Naive B cell (primary cell): ENCODE measurements at places on chromosomes 3 and 15.

- no peak for DNase-seq
Measured at GRCh38 chr3:173886-174285, 22.7 kb upstream of the CHL1 start.

DNA sequence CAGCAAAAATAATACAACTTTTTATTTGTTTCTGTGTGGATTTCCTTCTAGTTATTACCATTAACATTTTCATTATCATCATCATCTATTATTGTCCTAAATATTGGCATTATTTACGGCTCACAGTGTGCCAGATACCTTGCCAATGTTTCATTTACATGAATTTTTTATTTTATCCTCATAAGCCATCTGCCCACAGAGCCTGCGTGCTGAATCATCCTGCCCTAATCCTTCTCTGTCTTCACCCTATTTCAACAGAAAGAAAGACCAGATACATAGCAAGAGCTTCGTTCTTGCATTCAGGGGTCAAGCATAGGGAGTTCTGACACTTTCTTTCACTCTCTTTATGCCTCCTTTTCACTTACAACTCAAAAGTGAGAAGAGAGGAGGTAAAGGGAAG lies 82.0 kb downstream of the KCNMB2 start:
- DNase-seq: no peak

DNA sequence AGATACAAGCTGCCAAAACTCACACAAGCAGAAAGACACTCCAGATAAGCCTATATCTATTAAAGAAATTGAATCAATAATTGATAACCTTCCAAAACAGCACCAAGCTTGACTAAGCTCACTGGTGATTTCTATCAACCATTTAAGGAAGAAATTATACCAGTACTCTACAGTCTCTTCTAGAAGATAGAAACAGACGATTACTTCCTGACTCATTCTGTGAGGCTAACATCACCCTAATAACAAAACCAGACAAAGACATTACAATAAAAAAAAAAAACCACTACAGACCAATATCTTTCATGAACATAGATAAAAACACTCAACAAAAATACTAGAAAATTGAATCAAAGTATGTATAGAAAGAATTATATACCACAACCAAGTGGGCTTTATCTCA lies 20.2 kb downstream of the CHDH start:
- no peak for DNase-seq

DNA sequence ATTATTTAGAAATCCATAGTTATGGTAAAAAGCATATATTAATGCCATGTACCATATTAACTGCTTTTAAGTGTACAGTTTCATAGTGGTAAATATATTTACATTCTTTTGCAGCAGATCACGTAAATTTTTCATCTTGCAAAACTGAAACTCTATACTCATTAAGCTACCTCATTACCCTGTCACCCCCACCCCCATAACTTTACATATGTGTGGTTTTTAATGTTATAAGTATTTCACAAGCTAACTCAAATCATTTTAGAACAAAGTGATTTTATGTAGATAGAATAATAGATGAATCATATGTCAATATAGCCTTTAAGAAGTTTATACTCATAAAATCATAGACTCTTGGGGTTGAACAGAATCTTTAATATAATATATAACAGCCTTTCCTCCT lies 7.1 kb upstream of the TP63 start:
- no peak for DNase-seq

GRCh38 chr15:36798366-36798765 lies 218.9 kb downstream of the CDIN1 start:
- no peak for DNase-seq
